Body of pancreas (tissue), 4 donors: ENCODE measurements at places on chromosomes 11 and 22.

- DNase-seq: no peak
Measured at GRCh38 chr11:70305501-70305900, 35.0 kb downstream of the PPFIA1 start.

DNA sequence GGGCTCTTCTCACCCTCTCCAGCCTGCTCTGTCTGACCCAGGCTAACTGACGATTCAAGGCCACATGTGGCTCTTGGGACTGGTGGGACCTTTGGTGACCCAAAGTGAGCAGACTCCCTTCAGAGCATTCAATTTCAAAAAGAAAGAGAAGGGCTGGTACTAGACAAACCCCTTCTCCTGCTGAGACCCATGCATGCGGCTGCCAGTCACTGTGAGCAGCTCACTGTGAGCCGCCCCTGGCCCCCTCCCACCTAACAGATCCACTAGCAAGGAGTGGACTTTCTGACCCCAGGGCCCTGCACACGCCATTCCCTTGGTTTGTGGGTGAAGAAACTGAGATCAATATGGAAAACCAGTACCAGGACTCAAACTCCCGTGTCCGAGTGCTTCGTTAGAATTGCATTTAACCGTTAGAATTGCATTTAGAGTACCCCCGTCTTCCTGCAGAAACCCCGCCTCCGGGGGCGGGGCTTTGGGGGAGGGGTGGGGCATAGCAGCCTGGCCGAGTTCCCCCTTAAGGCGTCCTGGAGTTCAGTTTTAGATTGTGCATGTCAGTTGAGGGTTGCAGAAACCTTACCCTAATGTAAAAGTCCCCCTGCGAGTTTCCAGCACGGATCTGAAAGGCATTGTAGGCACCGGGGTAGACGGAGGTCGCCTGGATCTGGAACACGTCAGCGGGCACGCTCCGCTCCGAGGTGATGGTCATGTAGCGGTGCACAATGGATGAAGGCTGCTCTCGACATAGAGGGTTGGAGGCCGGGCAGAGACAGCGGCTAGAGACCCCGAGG lies 5.1 kb downstream of the EFEMP2 start:
- peak; percentile 9 for DNase-seq

DNA sequence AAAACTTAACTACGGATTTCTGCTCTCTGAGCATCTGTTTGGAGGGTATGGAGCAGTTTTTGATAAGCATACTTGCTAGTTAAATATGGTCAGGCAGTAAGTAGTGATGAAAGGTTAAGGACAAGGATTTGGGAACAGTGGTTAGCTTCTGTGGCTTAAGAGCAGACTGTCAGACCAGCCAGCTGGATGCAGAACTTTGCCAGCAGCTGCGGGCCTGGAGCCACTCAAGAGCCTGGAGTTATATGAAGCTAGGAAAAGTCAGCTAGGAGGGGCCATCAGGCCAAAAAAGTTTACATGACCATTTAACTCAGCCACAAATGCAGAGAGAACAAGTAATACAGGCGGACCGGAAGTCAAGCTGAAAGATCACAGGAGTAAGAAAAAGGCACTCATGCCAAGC lies 1817.7 kb downstream of the LRRC4C start:
- no peak for DNase-seq

GRCh38 chr11:86782742-86783141 lies 17.6 kb upstream of the PRSS23 start:
- DNase-seq: no peak

DNA sequence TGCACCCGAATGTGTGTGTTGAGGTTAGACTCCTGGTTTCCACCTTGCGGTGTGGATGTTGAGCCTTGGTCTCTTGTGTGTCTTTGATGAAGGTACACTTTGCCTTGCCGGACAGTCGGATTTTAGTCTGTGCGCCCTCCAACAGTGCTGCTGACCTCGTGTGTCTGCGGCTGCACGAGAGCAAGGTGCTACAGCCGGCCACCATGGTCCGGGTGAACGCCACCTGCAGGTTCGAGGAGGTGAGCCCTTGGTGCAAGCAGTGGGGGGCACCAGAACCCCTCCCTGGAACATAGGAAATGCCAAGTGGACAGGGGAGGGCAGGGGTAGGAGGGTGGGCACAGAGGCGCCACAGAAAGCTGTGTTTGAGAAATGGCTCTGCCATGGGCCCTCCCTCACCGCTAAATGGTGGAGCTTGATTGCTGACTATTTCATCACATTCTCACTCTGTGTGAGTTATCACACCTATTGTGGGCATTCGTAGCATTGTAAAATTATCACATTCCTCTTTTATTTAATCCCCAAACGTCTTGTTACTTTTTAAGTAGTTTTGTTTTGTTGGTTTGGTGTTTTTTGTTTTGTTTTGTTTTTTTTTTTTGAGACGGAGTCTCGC lies 26.4 kb upstream of the PANX2 start:
- no peak for DNase-seq

GRCh38 chr22:28297504-28297903 lies 378.4 kb upstream of the PITPNB start:
- DNase-seq: no peak

DNA sequence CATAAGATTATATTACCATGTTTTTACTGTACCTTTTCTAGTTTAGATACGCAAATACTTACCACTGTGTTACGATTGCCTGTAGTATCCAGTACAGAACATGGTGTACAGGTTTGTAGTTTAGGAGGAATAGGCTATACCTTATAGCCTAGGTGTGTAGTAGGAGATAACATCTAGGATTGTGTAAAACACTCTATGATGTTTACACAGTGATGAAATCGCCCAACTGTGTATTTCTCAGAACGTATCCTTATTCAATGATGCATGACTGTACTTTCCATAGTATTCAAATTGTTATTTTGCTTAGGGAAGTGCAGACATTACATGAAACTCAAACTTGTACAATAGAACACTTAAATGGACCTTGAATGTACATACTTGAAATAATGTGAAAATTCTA lies 188.1 kb upstream of the PDGFD start:
- no peak for DNase-seq

GRCh38 chr11:70717936-70718595 lies 319.7 kb downstream of the CTTN start:
- DNase-seq: no peak

DNA sequence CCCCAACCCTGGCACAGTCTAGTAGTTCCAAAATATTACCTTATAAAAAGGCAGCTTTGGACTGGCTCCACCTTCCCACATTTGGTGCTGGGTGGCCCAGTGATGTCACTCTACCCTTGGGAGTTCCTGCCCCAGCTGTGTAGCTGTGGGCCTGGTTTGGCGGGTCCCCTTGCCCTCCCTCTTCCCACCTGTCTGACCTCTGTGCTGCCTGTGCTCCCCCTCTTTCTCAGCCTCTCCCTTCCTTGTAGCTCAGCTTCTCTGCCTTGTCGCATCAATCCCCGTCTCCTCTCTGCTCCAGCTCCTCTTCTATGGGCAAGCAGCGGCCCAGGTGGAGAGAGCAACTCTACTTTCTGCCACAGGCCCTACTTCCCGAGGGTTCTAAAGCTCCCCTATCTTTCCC lies 54.6 kb downstream of the CHRDL2 start:
- no peak for DNase-seq

DNA sequence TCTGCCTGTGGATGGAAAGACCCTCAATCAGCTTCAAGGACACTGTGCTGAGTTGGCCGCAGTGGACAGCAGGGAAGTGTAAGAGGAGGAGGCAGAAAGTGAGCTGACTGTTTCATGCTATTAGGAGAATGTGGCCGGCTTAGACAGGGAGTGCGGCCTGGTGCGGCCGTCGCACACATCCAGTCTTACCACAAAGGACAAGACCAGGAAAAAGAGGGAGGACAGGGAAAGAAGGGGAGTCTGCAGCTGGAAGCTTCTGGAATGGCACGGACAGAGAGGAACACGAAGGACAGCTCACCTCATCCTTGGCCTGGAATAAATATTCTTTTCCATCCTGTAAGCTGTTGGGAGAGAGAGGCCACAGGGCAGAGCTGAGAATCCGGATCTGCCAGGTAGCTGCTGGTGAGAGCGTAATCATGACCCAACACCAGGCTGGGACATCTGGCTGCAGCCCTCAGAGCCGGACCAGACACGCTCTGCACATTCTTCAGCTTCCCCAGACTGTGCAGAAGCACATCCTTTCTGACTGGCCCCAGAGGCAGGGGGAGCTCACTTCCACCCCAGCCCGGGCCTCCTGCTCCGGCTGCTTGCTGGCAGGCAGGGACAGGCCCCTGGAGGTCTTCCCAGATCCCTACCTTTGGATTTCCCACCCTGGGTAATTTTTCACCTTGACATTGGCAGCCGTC lies 8.6 kb upstream of the RBM4B start:
- DNase-seq: no peak

- no peak for DNase-seq
Measured at GRCh38 chr11:126880872-126881271, 119.7 kb downstream of the KIRREL3 start.

GRCh38 chr22:35892192-35892591 lies 136.4 kb downstream of the RBFOX2 start:
- no peak for DNase-seq

GRCh38 chr11:62459080-62459479 lies 40.2 kb downstream of the SCGB1A1 start:
- no peak for DNase-seq

DNA sequence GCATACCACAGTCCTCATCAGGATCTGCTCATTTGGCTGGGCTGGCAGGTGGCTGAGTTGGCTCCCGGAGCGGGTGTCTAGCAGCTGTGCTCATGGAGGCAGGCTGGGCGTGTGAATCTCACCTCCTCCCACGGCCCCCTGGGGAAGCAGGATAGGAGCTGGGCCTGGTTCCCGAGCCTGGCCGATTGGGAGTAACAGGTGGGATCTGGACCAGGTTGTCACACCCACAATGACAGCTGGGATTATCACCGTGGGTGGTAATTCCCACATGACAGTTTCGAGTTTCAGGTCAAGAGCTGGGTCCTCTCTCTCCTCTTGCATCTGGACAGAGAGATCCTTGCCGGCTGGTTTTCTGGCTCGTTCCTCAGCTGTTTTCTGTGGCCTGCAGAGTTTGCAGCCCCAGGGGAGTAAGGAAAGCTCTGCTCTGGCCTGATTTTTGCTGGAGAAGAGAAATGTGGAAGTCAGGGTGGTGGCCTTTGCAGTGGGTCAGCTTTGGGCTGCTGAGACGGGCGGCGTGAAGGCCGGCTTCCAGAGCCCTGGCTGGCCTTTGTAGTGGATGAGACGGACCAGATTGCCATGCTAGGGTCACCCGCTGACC lies 57.0 kb downstream of the BCR start:
- DNase-seq: peak; percentile 68

DNA sequence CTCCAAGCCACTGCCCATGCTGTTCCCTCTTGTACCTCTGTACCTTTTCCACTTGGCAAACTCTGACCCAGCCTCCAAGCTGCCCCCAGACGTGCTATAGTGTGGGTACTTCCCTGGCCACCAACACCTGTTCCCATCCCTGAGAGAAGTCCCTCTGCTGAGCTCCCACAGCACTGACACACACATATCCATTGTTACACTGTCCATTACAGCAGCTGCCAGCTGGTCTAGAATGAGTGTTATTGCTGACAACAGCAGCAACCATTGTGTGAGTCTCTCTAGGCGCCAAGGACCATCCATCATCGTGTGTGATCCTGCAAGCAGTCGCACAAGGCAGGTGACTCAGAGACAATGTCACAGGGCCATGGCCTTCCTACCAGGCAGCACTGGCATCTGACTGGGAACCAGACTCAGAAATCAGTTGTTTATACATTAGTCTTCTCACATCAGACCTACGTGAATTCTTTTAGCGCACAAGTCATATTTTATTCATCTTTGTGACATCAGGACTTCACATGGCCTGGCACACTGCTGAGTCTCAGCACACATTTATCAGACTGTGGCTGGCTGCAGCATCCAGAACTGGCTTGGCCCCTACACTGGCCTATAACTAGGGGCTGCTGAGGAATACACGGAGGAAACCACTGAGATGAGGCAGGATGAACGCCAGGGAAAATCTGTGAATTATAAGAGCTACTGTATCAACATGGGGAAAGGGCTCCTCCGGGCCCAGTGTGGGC lies 56.4 kb downstream of the SGSM3 start:
- no peak for DNase-seq

GRCh38 chr22:25909614-25910387 lies 167.8 kb downstream of the MYO18B start:
- DNase-seq: no peak

- no peak for DNase-seq
Measured at GRCh38 chr11:122749005-122749687, 89.2 kb upstream of the CRTAM start.

DNA sequence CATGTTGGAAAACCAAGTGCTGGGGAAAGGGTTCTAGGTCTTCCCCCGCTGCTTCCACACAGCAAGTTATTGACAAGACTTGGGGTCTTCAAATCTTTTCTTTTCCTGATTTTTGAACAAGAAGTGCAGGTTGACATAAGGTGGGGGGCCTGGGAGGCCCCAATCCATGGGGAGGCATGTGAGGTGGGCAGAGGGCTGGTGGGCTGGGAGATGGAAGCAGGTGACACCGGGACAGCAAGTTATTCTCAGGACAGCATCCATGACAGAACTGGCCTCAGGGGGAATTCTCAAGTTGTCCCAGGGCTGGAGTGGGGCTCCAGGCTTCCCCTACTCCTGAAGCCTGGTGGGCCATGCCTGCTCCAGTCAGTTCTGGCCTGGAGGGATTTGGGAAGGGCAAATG lies 5.5 kb downstream of the FGF19 start:
- DNase-seq: no peak

GRCh38 chr22:27895600-27895999 lies 23.5 kb downstream of the PITPNB start:
- DNase-seq: no peak

- DNase-seq: no peak
Measured at GRCh38 chr11:68935516-68936357, 32.0 kb downstream of the IGHMBP2 start.

DNA sequence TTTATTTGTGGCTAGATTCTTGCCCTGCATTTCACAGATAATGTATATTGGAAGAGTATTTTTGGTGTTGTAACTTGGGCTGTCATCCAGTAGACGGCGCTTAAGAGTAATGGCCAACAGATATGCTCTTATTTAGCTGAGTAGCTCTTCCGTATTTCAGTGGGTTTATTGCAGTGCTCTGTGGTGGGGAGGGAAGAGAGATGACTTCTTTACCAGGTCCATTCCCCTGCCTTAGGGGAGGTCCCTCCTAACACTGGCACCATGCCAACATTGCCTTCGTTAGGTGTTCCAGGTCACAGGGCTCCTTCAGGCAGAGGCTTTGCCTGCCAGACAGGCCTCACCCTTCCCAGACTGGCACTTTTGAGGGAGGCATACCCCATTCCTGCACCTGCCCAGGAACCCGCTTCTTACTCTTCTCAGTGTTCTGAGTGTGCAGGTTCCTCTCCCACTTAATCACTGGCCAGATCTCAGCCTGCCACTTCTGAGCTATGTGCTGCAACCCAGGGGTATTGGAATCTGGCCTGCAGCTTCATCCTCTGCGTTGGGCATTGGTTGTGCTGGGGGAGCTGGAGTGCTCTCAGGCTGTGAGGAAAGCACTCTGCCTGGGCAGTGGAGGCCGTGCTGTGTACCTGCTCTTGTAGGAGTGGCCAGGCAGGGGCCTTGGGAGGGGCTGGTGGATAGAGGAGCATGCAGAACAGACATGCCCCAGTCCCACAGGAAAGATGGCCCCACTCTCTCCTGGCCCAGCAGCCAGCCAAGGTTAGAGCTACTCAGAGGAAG lies 29.4 kb upstream of the SLN start:
- DNase-seq: peak; percentile 6
